ENCODE measurements at places on chromosomes 5 and 9.

GRCh38 chr9:64066736-64067368, 1218.2 kb downstream of the FOXD4L5 start:
- no peak for DNase-seq

DNA sequence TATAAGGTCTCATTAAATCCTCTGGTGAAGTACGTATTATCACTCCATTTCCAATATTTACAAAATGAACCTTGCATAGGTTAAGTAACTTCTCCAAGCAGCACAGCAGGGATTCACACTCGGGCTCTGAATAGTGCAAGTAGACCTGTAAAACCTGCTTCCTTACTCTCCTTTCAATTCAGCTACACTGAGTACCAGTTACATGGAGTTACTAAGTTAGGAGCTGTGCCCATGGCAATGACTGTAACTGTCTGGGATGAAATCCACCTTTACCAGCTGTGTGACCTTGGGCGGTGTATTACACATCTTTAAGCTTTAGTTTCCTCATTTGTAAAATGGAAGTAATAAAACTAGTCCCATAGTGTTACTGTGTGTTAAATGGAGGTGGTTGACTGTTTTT, 15.9 kb upstream of the MOB3B start:
- DNase-seq, result no peak

GRCh38 chr9:136395020-136395340, 5.0 kb downstream of the SNAPC4 start:
- no peak for DNase-seq

DNA sequence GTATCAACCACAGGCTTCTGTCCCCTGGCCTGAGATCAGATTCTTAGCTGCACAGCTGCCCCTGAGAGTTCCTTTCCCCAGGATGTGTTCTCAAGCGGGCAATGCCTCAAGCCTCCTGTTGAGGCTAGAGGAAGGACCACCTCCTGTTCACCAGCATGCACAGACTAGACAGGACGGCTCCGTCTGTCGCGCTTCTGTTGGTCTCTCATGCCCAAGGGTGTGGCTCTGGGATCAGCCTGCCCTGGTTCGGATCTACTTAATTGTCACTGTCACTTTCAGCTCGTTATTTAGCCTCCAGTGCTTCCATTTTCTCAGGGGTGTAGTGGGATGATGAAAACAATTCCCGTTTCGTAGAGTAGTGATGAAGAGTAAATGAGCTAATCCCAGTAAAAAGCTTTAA, 103.1 kb downstream of the KCNIP1 start:
- DNase-seq, result no peak

- no peak for DNase-seq
Observed at GRCh38 chr5:147880487-147880886, 2.0 kb downstream of the SCGB3A2 start.

- no peak for DNase-seq
Observed at GRCh38 chr9:14687042-14687719, 6.1 kb downstream of the ZDHHC21 start.

- no peak for DNase-seq
Observed at GRCh38 chr9:86434039-86434726, 80.0 kb upstream of the TUT7 start.

DNA sequence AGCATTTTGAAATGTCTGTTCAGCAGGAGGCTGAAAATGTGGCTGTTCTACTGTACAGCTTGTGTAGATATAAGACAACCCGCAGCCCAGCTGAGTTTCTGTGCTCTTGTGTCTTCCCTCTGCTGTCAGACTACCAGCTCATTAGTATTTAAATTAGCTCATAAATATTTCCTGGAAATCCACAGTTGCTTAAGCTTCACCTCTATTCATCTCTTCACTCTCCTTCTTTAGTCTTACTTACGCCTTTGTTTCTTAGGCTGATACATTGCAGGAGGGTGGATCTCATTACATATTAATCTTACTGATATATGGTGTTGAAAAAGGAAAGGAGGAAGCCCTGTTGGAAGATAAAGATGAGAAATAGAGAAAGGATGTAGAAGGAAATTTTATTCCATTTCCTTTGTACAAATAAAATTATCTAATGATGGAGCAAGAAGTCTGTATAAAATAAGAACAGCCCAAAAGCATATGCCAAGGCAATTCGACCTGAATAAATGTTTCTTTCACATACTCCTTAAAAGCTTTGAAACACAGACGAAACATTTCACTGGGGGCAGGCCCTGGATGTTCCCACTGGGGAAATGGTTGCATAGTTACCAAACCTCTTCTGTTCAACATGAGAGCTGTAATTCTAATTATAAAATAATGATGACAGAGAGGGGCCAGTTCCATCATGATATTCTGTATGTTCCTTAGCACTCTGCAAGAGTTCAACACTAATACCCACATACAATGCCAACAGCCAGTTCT, 111.8 kb upstream of the APC start:
- DNase-seq, result no peak

- no peak for DNase-seq
Observed at GRCh38 chr5:78361631-78361993, 1.2 kb downstream of the SCAMP1 start.

- DNase-seq, result no peak
Observed at GRCh38 chr5:575636-576035, 36.5 kb upstream of the CEP72 start.

DNA sequence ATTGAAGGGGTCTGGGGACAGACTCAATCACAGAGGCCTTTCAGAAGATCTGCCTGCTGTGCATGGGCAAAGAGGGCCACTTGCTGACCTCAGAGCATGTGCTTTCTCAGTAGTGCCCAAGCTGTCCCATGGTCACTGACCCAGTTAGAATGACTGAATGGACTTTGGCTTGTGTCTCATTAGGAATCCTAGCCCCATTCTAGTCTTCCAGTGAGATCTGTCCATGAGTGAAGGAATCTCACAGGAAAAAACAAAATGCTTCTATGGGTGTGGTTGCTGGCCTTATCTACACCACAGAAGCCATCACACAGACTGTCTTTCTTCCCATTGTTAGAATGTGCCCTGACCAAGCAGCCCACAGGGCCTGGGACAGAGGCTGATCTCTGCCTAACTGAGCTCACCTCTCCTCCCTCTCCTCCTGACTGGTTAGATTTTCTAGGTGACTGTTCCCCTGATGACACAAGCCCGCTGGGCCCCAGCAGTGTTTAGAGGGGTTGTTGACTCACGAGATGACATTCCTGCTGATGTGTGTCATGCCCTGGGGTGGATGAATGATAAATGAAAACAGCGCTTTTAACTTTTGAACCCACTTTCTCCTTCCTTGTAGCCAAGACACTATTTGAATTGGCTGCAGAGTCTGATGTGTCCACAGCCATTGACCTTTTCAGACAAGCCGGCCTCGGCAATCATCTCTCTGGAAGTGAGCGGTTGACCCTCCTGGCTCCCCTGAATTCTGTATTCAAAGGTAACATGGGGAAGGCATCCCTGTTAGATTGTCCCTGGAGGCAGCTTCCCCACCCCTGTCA, 24.8 kb downstream of the TGFBI start:
- no peak for DNase-seq

DNA sequence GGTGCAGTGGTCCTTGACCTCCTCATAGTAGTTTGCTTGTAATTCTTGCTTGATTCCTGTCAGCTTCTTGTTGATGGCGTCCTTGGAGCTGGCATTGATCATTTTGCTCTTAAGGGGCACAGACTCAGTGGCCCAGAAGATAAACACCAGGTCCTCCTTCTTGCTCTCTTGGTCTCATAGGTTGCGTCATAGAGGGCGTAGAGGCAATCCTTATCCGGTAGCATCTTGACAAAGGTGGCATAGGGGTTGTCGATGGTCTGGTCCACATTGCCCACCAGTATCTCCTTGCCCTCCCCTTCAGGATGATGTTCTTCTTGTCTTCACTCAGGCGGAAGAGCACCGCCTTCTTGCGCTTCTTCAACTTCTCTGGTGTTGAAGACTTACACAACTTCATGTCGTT, 19.2 kb downstream of the CCDC125 start:
- no peak for DNase-seq

DNA sequence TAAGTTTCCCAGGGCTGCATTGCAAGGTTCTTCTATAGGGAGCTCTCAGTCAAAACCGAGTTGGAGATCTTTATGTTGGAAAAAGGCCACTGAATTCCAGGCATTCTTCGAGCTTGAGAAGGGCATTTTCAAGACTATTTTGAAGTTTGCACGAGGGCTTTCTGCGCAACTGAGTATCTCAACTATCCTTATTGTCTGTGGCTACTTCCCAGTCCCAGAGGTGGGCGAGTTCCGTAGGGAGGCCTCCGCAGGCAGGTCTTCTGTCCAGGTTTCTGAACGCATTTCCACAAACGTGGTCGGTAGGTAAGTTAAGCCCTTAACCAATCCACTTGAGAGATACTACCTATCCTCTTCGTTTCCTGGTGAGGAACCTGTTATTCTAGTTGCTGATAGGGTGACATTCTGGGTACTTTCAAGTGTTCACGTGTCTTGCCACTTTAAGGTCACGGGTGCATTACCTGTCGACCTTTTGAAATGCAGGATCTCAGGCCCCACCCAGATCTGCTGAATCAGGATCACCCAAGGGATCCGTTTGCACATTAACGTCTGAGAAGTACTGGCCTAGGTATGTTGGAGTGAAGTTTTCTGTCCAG, 51.4 kb upstream of the TJP2 start:
- no peak for DNase-seq

- no peak for DNase-seq
Observed at GRCh38 chr9:120152295-120152694, 427.7 kb downstream of the CDK5RAP2 start.

DNA sequence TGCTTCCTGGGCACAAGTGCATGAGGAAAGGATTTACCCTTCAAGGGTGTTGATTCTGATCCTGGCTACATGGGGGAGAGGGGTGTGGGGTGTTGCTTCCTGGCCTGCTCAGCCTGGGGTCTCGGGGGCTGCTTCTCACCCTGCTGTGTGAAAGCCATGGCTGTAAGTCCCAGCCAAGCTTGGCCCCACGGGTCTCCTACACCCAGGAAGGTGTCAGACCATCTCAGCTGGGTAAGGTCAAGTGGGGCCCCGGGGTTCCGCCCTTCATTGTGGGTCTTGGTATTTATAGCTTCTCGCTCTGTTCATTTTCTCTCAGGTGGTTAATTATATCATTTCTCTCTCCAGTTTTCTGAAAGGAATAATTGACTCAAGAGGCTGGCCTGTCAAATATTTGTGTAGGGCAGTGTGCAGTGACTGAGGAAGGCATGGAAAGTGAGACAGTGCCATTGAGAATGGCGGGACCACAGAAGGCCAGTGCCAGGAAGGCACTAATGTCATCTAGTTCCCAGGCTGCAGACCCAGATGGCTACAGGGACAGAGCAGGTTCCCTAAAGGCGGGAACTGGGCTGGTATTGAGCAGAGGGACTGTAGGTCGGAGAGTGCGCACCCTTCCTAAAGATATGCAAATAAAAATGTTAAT, 126.0 kb downstream of the FOXD1 start:
- DNase-seq, result no peak

DNA sequence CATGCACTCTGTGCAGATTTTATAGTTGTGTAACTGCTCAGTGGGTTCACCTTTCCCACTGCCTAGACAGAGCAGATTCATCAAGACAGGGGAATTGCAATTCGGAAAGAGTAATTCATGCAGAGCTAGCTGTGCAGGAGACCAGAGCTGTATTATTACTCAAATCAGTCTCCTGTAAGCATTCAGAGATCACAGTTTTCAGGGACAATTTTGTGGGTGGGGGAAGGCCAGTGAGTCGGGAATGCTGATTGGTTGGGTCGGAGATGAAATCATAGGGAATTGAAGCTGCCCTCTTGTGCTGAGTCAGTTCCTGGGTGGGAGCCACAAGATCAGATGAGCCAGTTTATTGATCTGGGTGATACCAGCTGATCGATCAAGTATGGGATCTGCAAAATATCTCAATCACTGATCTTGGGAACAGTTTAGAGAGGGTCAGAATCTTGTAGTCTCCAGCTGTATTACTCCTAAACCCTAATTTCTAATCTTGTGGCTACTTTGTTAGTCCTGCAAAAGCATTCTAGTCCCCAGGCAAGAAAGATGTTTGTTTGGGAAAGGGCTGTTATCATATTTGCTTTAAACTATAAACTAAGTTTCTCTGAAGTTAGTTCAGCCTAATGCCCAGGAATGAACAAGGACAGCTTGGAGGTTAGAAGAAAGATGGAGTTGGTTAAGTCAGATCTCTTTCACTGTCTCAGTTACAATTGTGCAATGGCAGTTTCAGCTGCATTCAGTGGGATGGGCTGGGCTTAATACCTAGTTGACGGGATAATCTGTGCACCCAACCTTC, 12.7 kb upstream of the SVEP1 start:
- no peak for DNase-seq

GRCh38 chr9:30198463-30199309, 2185.8 kb upstream of the ACO1 start:
- no peak for DNase-seq

DNA sequence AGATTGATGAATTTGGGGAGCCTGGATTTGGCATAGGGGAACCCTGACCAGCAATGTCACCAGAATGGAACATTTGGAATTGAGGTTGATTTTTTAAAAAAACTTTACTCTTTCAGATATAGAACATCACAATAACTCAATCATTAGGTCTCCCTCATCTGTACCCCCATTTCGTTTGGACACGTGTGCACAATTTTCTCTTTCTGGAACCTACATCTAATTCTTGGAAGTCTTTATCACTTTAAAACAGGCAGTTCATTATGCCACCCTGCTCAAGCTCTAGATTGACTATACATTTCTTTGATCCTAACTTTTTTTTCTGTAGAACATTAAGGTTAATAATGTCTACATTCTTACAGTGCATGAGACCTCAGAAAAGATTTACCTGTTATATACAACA, 3.7 kb upstream of the SSBP2 start:
- DNase-seq, result no peak

DNA sequence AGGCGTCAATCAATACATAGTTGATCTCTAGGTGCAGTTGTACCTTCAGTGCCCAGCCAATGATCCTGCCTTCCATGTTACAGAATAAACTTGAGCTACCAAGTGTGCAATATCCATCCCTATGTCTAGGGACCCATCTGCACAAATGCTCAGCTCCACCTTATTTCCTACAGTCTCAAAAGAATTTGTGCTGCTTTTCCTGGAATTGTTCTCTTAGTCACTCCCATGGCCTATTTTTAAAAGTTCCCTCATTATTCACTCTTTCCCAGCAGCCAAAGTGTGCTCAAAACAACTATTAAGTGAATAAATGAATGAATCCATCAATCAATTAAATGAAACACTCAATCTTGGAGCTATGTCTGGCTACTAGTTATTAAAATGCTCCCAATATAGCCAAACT, 14.7 kb downstream of the LIX1 start:
- no peak for DNase-seq

Data from activated CD4-positive, alpha-beta T cell treated with anti-CD3 and anti-CD28 coated beads, Interleukin-2, amount 50 U/mL, for 4 hours (primary cell).